ENCODE measurements at places on chromosomes 1 and 21. TPM values are rescaled to one million over a fixed set of nuclear protein-coding genes. Genes with fewer than 3 reads are reported as not detected.

GRCh38 chr1:18799454-18799853, 60.0 kb downstream of the TAS1R2 start:
- no peak for DNase-seq
- no peak overlapping the region for H3K27ac ChIP-seq
- H3K36me3 ChIP-seq = no peaks in the 10 kb centered on the region
- H3K27me3 ChIP-seq = peaks cover 10% of the 10 kb centered on the region

GRCh38 chr1:5980314-5981008, 11.8 kb downstream of the NPHP4 start:
- no peaks in the 10 kb centered on the region for H3K4me1 ChIP-seq
- no peak for DNase-seq
- H3K27ac ChIP-seq = peak overlapping the region; percentile 59
- H3K4me3 ChIP-seq = no peak overlapping the region

The LRRC52 gene
- not detected for total RNA-seq

The S100A12 gene
- total RNA-seq = not detected

The CD1E gene
- total RNA-seq = 1.2 TPM

- DNase-seq = no peak
- H3K27ac ChIP-seq = peak overlapping the region; percentile 84
- H3K4me3 ChIP-seq = no peak overlapping the region
- no peaks in the 10 kb centered on the region for H3K27me3 ChIP-seq
- H3K36me3 ChIP-seq = no peaks in the 10 kb centered on the region
These were observed 80.9 kb upstream of the LBR start for GRCh38 chr1:225508538-225509375.

- DNase-seq = no peak
- no peaks in the 10 kb centered on the region for H3K36me3 ChIP-seq
- no peak overlapping the region for H3K4me3 ChIP-seq
These were observed 80.5 kb upstream of the VAMP3 start for GRCh38 chr1:7690496-7691182.

DNA sequence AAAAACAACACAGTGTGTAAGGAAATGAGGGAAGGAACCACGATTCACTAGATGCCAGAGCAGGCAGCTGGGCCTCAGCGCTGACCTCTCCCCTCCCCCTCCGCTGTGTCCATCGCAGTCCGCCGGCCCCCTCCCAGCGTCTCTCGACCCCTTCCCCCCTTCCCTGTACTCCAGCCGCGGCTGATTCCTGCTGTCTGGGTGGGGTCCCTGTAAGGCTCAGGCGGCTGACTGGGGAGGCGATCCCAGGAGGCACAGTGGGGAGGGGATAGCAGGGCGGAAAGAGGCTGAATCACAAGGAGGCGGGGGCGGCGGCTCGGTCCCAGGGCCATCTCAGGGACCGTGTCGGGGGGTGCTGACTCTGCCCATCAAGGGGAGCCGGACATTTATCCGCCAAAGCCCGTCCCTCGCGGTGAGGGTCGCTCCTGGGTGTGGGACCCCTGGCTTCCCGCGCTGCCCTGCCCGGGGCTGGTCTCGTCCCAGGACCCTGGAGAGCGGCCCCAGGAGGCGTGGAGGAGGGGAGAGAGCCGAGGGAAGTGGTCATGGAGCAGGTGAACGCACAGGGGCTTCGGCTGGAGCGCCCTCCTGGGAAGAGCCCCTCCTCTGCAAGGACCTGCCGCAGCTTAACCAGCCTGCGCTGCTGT, 241.9 kb downstream of the PTPRU start:
- no peak overlapping the region for H3K4me3 ChIP-seq
- no peaks in the 10 kb centered on the region for H3K36me3 ChIP-seq
- H3K27me3 ChIP-seq = peaks cover 32% of the 10 kb centered on the region
- no peak for DNase-seq
- no peak overlapping the region for H3K27ac ChIP-seq

- no peaks in the 10 kb centered on the region for H3K4me1 ChIP-seq
- H3K27me3 ChIP-seq = peaks cover 15% of the 10 kb centered on the region
- no peak for DNase-seq
- H3K36me3 ChIP-seq = no peaks in the 10 kb centered on the region
- no peak overlapping the region for H3K4me3 ChIP-seq
These were observed 20.4 kb upstream of the PLXNA2 start for GRCh38 chr1:208264469-208265121.

The OLFML3 gene
- 46.2 TPM for total RNA-seq

- H3K36me3 ChIP-seq = no peaks in the 10 kb centered on the region
- H3K4me1 ChIP-seq = no peaks in the 10 kb centered on the region
- no peak overlapping the region for H3K27ac ChIP-seq
- H3K4me3 ChIP-seq = no peak overlapping the region
These were observed 265.0 kb upstream of the USP24 start for GRCh38 chr1:55480029-55480795.

The TPTE gene
- not detected for total RNA-seq

GRCh38 chr1:66533804-66534740, at the start of gene SGIP1:
Gene SGIP1 (plus strand): TSS chr1:66534153. CDS start chr1:66534359, 206 bp downstream.
- H3K27me3 ChIP-seq = no peaks in the 10 kb centered on the region
- H3K4me3 ChIP-seq = peak within 1 kb of the TSS; percentile 56
- no peaks in the 10 kb centered on the region for H3K36me3 ChIP-seq
- peak within 1 kb of the TSS; percentile 65 for H3K27ac ChIP-seq
- DNase-seq = peak; percentile 42

DNA sequence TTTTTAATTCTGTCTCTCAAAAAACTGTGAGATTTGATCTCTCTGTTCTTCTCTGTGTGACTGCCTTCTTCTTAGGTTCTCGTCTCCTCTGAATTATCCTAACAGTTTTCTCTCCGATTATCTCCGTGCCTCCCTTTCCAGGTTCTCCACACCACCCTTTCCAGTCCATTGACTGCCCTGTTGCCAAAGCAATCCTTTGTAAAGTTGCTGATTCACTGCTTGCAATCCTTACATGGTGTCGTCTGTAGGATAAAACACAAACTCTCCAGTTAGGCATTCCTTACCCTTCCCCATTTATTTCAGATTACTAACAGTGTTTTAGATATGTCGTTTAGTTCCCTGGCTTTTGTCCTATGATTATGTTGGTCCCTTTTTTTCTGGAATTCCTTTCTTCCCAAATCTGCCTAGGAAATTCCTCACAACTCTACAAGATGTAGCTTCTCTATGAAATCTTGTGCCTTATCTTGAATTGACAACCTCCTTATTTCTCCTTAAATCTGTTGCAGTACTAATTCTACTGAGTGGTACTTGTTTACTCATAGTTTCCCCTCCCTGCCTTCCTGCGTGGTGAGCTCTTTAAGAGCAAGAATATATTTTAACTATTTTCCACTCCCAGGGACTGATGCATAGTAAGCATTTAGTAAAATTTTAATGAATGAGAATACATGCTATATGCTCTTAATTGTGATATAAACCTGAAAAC, 22.3 kb downstream of the RCOR3 start:
- no peak overlapping the region for H3K4me3 ChIP-seq
- H3K4me1 ChIP-seq = no peaks in the 10 kb centered on the region
- peaks cover 3% of the 10 kb centered on the region for H3K36me3 ChIP-seq
- H3K27me3 ChIP-seq = no peaks in the 10 kb centered on the region

The MRPL37 gene
- 44.6 TPM for total RNA-seq

DNA sequence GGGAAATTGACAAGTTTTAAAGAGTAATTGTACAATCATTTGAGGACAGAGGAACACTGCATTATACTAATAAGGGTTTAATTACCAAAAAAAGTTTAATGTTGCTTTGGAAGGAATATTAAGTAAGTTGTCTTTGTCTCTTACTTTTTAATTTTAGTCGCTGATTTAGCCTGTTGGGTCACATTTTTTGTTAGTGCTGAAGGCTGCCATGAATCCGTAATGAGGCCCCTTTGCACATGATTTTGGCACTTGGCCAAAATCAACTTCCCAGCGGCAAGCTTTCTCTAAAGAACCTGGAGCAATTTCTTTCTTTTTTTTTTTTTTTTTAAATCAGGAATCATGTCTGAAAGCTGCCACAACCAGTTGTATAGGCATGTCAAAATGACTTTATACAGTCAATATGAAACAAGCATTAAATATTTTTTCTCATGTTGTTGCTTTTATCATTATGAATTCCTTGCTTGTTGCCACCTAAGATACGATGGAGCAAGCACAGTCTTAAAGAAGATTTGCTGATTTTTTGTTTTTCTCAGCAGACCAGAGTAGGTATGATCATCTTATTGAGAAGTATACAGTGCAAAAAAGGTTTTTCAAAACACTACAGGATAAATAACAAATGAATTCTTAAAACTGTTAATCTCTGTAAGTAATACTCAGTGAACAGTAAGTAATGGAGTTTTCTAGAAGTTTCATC, 690.4 kb downstream of the USP25 start:
- H3K4me3 ChIP-seq = peak overlapping the region; percentile 50
- H3K27me3 ChIP-seq = no peaks in the 10 kb centered on the region
- DNase-seq = no peak
- H3K36me3 ChIP-seq = no peaks in the 10 kb centered on the region
- peak overlapping the region; percentile 82 for H3K27ac ChIP-seq
- no peaks in the 10 kb centered on the region for H3K4me1 ChIP-seq

Data from breast epithelium (tissue), 4 donors.